ENCODE measurements at places on chromosomes 1 and 21.

- no peak for DNase-seq
These were observed 1.2 kb upstream of the ALDH9A1 start for GRCh38 chr1:165699577-165699976.

- DNase-seq: no peak
These were observed 11.9 kb upstream of the TMEM61 start for GRCh38 chr1:54968551-54968950.

GRCh38 chr21:35326677-35327076 is 277.6 kb upstream of the RUNX1 start:
- no peak for DNase-seq

DNA sequence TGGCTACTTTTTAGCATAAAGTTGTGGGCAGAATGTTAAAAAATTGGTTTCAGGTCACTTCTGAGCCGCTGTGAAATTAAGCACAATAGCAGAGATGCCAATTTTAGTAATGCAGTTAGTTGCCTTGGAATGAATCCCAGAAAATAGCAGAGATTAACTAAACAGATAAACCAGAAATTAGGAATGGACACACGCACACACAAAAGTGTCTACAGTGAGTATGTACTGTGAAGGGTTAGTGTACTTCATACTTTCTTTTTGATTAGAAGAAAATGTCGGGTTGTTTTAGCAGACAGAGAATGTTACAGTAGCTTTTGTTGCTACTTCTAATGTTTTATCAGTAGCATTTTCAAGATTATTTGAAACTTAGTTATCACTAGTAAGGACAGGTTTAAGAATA is 106.7 kb downstream of the LEPR start:
- DNase-seq: no peak

- no peak for DNase-seq
These were observed 22.9 kb downstream of the HTR1D start for GRCh38 chr1:23194119-23194984.

DNA sequence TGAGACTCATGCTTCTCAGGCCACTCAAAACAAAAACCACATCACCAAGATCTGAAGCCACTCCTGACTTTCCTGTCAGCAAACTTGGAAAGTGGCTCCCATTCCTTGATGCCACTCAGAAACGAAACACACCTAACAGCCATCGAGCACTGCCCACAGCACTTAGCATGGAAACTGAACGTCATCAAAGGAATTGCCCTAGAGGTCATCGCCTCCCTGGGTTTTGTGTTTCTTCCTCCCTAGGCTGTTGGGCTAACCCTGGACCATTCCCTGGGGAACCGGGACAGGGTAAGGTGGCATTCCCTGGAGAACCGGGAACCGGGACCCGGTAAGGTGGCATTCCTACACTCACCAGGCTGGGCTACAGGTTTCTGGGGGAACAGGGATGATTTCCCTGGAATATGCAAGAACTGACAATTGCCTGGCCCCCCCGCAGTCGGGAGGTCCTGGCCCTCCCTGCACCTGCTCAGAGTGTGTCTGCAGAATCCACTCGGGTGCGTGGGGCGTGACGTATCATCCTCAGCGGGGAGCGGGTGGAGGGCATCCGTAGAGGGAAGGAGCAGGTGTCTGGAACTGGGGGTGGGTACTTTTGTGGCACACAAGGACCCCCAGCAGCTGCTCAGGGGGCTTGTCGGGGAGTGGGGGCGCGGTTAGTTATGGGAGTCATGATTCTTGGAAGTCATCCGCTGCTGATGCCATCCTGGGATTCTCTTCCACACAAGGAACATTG is 30.3 kb downstream of the SLC45A1 start:
- DNase-seq: no peak

GRCh38 chr1:228275430-228276173 is 67.8 kb downstream of the OBSCN start:
- DNase-seq: peak; percentile 92

DNA sequence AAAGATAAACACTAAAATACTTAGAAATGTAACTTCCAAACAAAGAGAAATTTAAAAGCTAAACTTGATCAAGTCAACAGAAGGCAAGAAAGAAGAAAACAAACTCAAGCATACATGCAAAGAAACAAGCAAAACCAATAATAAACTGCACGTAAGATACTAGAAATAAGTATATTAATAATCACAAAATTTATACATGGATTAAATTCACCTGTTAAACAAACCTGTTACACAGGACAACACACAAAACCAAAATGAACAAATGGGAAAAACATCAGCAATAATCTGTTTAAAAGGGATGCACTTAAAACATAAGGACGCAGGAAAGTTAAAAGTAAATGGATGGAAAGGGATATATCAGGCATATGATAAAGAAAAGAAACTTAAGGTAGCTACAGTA is 165.8 kb downstream of the CDC42BPA start:
- DNase-seq: no peak

- no peak for DNase-seq
These were observed 67.6 kb upstream of the BCL9 start for GRCh38 chr1:147473733-147474049.
